ENCODE measurements at places on chromosomes 16 and 17.
A peak's percentile ranks its signal among the peaks of the same experiment; 100 is the strongest.

DNA sequence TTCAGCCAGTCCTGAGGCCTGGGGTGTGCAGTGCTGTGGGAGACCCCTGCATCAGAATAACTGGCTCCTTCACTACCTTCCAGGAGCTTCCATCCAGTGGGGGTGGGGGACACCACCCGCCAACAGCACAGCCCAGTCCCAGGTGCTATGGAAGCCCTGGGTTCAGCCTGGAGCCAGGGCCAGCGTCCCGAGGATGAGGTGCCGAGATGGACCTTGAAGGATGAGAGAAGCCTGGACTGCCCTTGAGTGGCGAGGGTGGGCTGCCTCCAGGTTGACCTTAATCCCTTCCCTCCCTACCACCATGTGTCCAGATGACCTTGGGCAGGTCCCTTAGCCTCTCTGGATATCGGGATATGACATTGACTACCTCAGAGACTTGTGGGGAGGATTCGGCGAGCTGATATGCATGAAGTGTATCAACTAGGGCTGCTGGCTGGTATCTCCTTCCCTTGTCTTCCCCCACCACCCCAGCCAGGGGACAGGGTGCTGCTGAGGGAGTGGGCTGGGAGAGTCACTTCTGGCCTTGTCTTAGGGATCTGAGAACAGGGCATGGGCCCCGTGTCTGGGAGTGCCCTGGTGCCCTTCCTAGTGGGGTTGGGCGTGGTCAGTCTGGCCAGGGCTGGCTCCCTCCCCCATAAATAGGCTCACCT is 14.2 kb upstream of the LASP1NB start:
- DNase-seq = no peak

- no peak for DNase-seq
Measured at GRCh38 chr16:90081606-90081970, 4.5 kb upstream of the PRDM7 start.

DNA sequence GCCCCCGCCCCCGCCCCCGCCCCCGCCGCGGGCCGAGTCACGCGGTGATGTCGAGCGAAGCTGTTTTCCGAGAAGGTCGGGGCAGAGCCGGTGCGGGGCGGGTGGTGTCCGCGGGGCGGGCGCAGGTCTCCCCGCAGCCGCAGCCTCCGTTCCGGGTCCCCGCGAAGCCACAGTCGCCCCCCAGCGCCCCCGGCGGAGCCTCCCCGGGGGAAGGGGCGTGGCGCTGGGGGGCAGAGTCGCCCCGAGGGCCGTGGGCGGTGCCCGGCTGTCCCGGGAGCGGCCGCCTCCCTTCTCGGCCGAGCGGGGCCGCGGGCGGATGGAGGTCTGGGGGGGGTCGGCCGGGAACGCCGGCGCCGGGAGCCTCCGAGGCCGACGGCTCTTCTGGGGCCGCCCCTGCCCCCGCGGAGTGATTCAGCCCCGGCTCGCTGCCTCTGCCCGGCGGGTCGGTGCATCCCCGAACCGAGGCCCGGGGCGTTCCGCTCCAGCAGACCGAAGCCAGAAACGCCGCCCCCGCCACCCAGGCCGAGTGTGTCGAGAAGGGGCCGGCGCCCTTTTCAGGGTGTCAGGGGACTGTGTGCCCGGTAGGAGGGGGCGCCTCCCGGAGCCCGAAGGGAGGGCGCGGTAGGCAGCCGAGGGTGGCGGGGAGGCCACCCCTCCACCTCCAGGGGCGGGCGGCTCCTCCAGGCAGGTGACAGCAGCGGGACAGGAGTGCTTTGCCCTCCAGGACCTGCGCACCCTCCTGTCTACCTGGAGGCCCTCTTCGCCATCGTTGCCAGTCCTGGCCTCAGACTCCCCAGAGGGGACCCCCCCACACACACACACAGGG is 1.7 kb downstream of the METRNL start:
- DNase-seq = no peak

DNA sequence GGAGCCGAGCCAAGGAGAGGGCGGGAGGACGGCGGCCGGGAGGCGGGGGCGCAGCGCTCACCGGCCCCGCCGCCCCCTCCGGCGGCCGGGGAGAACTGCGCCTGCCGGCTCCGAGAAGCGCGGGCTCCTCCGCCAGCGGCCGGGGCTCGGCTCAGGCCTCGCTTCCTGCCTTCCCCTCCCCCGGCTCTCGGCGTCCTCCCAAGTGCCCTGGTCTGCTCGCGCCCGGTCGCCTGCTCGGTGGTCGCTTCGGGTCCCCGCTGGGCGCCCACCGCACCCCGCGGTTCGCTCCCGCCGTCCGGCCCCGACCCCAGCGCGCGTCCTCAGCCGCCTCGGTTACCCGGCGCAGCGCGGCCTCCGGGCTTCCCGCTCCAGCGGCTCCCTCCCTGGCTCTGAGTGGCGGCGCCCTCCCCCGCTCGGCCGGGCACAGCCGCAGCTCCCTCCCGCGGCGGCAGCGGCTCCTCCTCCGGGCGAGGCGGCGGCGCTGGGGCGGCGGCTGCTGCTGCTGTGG is 313 bp downstream of the UBTF start:
- DNase-seq = peak; percentile 49

DNA sequence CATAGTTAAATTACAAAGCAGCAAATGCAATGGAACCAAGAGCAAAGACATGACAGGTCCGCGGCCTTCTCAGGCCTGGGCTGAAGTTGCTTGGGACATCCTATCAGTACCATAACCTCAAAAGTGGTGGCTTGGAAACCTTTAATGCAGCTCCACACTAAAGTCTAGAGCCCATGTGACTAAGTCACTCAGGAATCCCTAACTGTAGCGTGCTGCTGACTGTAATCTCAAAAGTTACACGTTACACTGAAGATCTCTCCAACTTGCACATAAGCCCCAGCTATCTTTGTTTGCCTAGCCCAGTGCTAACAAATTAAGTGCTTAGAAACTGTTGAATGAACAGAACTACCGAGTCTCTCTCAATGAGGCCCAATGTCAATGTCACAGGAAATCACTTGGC is 27.8 kb downstream of the NUP88 start:
- DNase-seq = no peak

GRCh38 chr16:29028457-29029167 is 43.8 kb downstream of the LAT start:
- no peak for DNase-seq

GRCh38 chr16:73068541-73069401 is 20.8 kb upstream of the ZFHX3 start:
- DNase-seq = no peak

- no peak for DNase-seq
Measured at GRCh38 chr17:78777881-78778280, 4.2 kb downstream of the CYTH1 start.

- DNase-seq = no peak
Measured at GRCh38 chr16:45454-45853, 8.0 kb downstream of the POLR3K start.

Measured in stimulated activated CD8-positive, alpha-beta memory T cell treated with anti-CD3 and anti-CD28 coated beads, Interleukin-12 subunit alpha, Interleukin-12 subunit beta, amount 100 ng/mL, for 1 hour (primary cell).